ENCODE measurements at places on chromosomes 3 and 15. TPM values are rescaled to one million over a fixed set of nuclear protein-coding genes. Genes with fewer than 3 reads are reported as not detected.
A peak's percentile ranks its signal among the peaks of the same experiment; 100 is the strongest.

- H3K4me3 ChIP-seq, result no peak overlapping the region
- no peak overlapping the region for H3K27ac ChIP-seq
- no peaks in the 10 kb centered on the region for H3K36me3 ChIP-seq
- no peaks in the 10 kb centered on the region for H3K27me3 ChIP-seq
- no peaks in the 10 kb centered on the region for H3K4me1 ChIP-seq
- DNase-seq, result no peak
Measured at GRCh38 chr3:163785693-163786092, 1292.6 kb downstream of the SI start.

DNA sequence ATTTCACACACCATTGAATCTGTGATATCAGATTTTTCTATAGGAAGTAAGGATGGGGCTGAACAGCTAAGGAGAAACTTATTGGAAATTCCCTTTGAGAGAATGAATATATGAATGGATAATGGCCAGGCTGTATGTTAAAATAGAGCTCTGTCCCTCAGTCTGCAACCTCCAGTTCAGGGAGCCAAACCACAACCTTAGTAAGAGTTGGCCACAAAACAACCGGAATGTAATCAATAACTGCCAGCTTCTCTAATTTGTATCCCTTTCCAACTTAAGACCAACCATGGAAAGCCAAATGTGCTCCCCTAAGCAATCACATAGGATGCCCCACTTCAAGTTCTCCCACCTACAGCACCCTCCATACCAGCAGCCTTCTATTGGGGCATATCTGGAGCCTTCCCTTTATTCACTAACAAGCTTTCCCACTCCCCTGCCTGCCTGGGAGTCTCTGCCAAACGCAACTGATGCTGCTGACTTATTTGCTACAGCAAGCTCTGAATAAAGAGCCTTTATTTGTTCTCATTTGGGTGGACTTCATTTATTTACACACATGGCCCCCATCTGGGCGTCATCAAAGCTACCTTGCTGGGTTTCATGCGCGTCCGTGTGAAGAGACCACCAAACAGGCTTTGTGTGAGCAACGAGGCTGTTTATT, 75.4 kb upstream of the LARS2 start:
- no peak overlapping the region for H3K27ac ChIP-seq
- no peaks in the 10 kb centered on the region for H3K36me3 ChIP-seq
- H3K27me3 ChIP-seq, result no peaks in the 10 kb centered on the region
- H3K4me1 ChIP-seq, result no peaks in the 10 kb centered on the region
- no peak overlapping the region for H3K4me3 ChIP-seq
- DNase-seq, result no peak

- no peaks in the 10 kb centered on the region for H3K36me3 ChIP-seq
- DNase-seq, result no peak
- H3K27ac ChIP-seq, result no peak overlapping the region
- H3K4me1 ChIP-seq, result no peaks in the 10 kb centered on the region
- no peak overlapping the region for H3K4me3 ChIP-seq
- H3K27me3 ChIP-seq, result no peaks in the 10 kb centered on the region
Measured at GRCh38 chr15:31178705-31179104, 77.2 kb upstream of the TRPM1 start.

DNA sequence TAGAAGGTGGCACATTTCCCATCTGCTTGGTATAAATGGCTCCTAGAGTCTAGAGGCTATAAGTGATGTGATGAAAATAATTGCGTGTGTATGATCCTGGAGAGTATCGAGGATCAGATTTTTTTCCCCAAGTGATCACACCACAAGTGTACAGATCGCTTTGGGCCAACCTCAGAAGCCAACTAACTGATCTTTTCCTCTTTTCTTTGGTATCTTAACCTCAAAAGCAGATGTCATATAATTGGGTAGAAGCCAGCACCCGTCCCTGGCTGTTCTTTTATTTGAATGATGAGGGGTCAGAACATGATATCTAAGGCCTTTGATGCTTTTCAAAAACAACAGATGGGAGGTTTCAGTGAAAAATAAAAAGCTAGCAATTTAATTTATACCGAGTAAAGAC, 3.3 kb downstream of the P2RY14 start:
- H3K4me1 ChIP-seq, result no peaks in the 10 kb centered on the region
- no peak for DNase-seq
- H3K27ac ChIP-seq, result no peak overlapping the region
- H3K36me3 ChIP-seq, result no peaks in the 10 kb centered on the region
- H3K4me3 ChIP-seq, result no peak overlapping the region
- no peaks in the 10 kb centered on the region for H3K27me3 ChIP-seq

Gene ETV5
- total RNA-seq, result 15.8 TPM

DNA sequence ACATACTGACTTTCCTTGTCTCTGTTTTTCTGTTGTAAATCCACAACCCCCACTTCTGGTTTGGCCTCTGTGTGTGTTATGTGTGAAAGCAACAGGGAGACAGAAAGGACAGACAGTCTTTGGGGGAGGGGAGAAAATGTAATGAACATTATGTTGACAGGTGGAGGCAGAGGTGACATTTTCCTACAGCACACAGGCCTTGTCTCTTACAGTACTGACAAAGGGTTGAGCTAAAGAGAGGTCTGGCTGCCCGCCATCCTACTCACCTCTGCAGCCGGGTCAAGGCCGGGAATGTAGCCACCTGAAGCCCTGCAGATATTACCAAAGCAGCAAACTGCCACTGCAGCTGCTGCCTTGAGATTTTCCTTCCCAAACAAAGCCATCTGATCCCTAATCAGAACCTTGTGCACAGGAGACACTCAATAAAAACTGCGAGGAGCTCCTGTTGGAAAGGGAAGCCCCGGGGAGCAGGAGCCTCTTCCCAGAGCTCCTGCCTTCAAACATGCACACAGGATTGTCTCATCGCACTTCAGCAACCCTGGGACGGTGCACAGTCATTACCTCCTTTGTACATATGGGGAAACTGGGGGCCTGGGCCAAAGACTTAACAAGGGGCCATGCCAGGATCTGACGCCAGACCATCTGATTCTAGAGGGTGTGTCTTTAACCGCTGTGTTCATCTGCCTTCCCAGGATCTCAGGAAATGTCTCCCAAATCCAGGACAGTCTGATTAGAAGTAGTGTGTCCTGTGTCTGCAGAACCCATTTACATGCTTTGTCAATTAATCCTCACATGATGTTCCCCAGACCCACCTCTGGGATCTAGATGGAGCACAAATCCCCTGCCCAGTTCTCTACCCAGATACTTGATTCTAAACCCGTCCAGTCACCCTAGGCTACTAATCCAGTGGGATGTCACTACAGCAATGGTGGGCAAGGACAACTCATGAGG, 14.2 kb downstream of the MYO5C start:
- H3K27ac ChIP-seq, result no peak overlapping the region
- no peak overlapping the region for H3K4me3 ChIP-seq
- no peaks in the 10 kb centered on the region for H3K27me3 ChIP-seq
- H3K36me3 ChIP-seq, result no peaks in the 10 kb centered on the region

GRCh38 chr15:100253640-100254039, 88.1 kb downstream of the ADAMTS17 start:
- H3K27ac ChIP-seq, result no peak overlapping the region
- no peaks in the 10 kb centered on the region for H3K36me3 ChIP-seq
- no peaks in the 10 kb centered on the region for H3K27me3 ChIP-seq
- H3K4me1 ChIP-seq, result no peaks in the 10 kb centered on the region
- no peak overlapping the region for H3K4me3 ChIP-seq
- DNase-seq, result peak; percentile 25

DNA sequence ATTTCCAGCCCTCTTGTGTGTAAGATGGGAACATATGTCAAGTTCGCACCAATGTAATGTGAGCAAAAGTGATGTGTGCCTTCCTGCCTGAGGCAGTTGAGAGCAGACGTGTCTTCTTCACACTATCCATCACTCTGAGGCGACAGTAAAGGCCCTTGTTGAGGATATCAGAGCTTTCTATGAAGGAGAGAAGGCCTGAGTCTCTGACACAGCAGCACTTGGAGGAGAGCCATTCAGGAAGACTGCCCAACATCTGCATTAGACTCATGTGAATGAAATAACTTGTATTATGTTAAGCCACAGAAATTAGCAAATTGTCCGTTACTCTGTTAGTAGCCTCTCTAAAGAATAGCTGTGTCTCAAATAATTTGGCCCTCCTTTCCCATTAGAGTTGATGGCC, 108.8 kb upstream of the CCDC54 start:
- no peaks in the 10 kb centered on the region for H3K27me3 ChIP-seq
- no peak overlapping the region for H3K4me3 ChIP-seq
- H3K27ac ChIP-seq, result no peak overlapping the region
- H3K4me1 ChIP-seq, result no peaks in the 10 kb centered on the region
- H3K36me3 ChIP-seq, result no peaks in the 10 kb centered on the region

- H3K4me1 ChIP-seq, result no peaks in the 10 kb centered on the region
- H3K36me3 ChIP-seq, result no peaks in the 10 kb centered on the region
- H3K27ac ChIP-seq, result no peak overlapping the region
- H3K4me3 ChIP-seq, result no peak overlapping the region
Measured at GRCh38 chr3:79632842-79633241, 135.0 kb downstream of the ROBO1 start.

DNA sequence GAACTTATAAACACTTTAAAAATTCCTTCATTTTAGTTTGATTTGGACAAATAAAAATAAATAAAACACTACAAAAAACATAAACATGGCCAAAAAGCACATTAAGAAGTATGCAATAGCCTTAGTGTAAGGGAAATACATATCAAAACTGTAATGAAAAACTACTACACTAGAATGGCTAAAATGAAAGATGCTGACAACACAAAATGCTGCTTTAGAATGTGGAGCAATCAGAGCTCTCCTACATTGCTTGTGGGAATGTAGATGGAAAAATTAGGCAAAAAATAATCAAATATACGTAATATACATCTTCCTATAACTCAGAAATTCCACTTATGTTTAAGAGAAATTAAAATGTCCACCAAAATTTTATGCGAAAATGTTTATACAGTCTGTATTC, 96.2 kb downstream of the ABI3BP start:
- no peak for DNase-seq
- H3K4me1 ChIP-seq, result no peaks in the 10 kb centered on the region
- H3K36me3 ChIP-seq, result no peaks in the 10 kb centered on the region
- no peak overlapping the region for H3K4me3 ChIP-seq
- no peak overlapping the region for H3K27ac ChIP-seq

Gene GALNT15
- 222 TPM for total RNA-seq

Gene CHDH
- total RNA-seq, result 0.53 TPM

GRCh38 chr3:11549580-11550140, 94.1 kb downstream of the VGLL4 start:
- H3K36me3 ChIP-seq, result no peaks in the 10 kb centered on the region
- no peak overlapping the region for H3K27ac ChIP-seq
- no peaks in the 10 kb centered on the region for H3K27me3 ChIP-seq
- no peak for DNase-seq

Gene DNASE1L3
- total RNA-seq, result 10.0 TPM

Gene SH2D7
- total RNA-seq, result not detected

- no peaks in the 10 kb centered on the region for H3K36me3 ChIP-seq
- peaks cover 10% of the 10 kb centered on the region for H3K4me1 ChIP-seq
- no peak overlapping the region for H3K4me3 ChIP-seq
- DNase-seq, result no peak
- no peak overlapping the region for H3K27ac ChIP-seq
- H3K27me3 ChIP-seq, result no peaks in the 10 kb centered on the region
Measured at GRCh38 chr3:61901986-61902385, 340.6 kb downstream of the PTPRG start.

GRCh38 chr3:188861842-188862744, 309.7 kb upstream of the TPRG1 start:
- no peaks in the 10 kb centered on the region for H3K27me3 ChIP-seq
- no peak overlapping the region for H3K27ac ChIP-seq
- DNase-seq, result no peak

- H3K27ac ChIP-seq, result peak overlapping the region; percentile 77
- no peak for DNase-seq
- no peaks in the 10 kb centered on the region for H3K27me3 ChIP-seq
Measured at GRCh38 chr15:57694279-57694678, 12.2 kb upstream of the POLR2M start.

GRCh38 chr3:74091204-74091603, 466.5 kb upstream of the PDZRN3 start:
- no peak overlapping the region for H3K27ac ChIP-seq
- no peak for DNase-seq
- no peaks in the 10 kb centered on the region for H3K36me3 ChIP-seq
- H3K27me3 ChIP-seq, result no peaks in the 10 kb centered on the region

GRCh38 chr3:5126586-5126985, 4.5 kb downstream of the ARL8B start:
- no peak overlapping the region for H3K27ac ChIP-seq
- no peaks in the 10 kb centered on the region for H3K36me3 ChIP-seq
- no peaks in the 10 kb centered on the region for H3K4me1 ChIP-seq
- no peak for DNase-seq
- peak overlapping the region; percentile 23 for H3K4me3 ChIP-seq

DNA sequence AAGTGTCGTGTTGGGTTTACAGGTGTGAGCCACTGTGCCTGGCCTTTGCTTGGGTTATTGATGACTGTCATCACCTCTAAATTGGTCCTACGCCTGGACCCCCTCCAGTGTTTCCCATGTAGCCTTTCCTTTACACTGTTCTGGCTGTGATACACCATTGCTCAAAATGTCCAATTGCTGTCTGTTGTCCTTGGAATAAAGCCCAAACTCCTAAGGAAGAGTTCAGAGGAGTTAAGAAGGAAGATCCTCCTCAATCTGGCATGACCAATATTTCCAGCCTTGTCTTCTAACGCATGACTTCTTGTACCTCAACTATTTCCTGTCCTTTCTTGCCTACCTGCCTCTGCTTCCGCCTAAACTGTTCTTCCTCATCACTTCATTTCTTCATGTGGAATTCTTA, 113.1 kb downstream of the POLR2M start:
- H3K27me3 ChIP-seq, result no peaks in the 10 kb centered on the region
- no peaks in the 10 kb centered on the region for H3K36me3 ChIP-seq
- H3K4me1 ChIP-seq, result no peaks in the 10 kb centered on the region
- DNase-seq, result no peak
- H3K27ac ChIP-seq, result no peak overlapping the region

DNA sequence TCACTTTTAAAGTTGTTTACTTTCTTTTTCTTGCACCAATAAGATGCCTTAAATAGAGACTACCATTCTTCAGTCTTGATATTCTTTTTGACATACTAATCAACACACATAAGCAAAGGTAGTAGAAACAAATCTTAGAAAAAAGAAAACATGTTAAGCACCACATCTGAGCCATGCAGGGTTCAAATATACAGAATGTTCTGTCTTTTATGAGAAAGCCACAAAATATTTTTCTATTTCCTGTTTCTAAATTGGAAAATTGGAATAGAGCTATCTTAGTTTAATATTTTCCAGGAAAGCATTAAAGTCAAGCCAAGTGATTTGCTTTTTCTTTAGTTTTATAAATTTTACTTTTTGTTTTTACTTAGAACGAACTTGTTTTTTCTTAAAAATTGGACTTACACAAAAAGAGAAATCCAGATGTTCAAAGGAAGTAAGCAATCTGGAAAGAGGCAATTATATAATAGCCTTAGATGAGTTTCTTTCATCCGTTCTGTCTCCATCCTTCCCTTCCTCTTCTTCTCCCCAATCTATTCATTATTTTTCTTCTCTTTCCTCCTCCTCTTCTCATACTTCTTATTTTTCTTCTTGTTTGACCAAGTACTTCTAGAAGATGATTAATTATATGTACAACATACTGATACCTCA, 731.7 kb downstream of the SQOR start:
- H3K36me3 ChIP-seq, result no peaks in the 10 kb centered on the region
- H3K27me3 ChIP-seq, result no peaks in the 10 kb centered on the region
- peak overlapping the region; percentile 76 for H3K27ac ChIP-seq
- peaks cover 16% of the 10 kb centered on the region for H3K4me1 ChIP-seq
- DNase-seq, result no peak
- peak overlapping the region; percentile 29 for H3K4me3 ChIP-seq
